ENCODE measurements at places on chromosomes 2 and 18.

DNA sequence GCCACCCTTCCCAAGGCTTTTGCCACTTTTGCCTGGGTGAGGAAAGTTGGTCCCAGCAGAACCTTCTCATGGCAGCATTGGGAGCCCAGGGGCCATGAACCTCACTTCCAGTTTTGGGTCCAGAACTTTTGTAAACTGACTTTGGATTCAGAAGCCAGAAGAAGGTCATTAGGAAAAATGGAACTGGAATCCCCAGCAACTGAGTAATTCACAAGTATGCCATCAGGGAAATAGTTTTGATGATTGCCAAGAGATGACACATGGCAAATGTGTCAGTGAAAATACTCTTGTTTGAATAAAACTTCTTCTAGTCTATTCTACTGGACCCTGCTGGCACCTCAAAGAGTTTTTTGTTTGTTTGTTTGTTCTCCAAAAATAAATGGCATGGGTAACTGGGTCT is 203.7 kb downstream of the SETBP1 start:
- DNase-seq = no peak

- DNase-seq = no peak
Measured at GRCh38 chr2:142536966-142537365, 340.5 kb upstream of the KYNU start.

- no peak for DNase-seq
Measured at GRCh38 chr2:193810533-193810932, 1615.8 kb upstream of the TMEFF2 start.

DNA sequence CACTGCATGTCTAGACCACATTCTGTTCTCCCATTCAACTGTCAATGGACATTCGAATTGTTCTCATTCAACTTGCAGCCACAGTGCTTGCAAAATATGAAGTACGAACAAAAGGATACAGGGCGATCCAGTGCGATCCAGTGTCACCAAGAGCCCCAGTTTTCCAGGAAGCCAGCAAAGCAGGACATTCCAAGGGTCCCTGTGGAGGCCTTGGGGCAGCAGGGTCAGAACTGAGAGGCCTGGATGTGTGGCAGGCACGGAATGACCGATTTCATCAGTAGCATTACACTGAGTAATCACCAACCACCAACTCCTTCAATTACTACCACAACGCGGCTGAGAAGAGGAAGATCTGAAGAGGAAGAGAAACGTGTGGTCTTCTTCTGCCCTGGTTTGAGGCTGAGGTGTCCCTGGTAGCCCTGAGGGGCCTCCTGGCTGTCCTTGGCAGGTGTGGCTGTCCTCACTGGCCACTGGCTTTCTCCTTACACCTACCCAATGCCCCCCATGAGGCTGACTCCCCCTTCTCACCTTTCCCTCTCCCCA is 172.7 kb upstream of the FHL2 start:
- no peak for DNase-seq

- DNase-seq = no peak
Measured at GRCh38 chr18:43744960-43745745, 467.9 kb upstream of the SYT4 start.

- DNase-seq = no peak
Measured at GRCh38 chr2:72991980-72992733, 74.8 kb downstream of the EMX1 start.

GRCh38 chr2:183868707-183869106 is 729.6 kb upstream of the ZNF804A start:
- DNase-seq = no peak

GRCh38 chr2:128269063-128269989 is 49.3 kb downstream of the HS6ST1 start:
- DNase-seq = no peak

DNA sequence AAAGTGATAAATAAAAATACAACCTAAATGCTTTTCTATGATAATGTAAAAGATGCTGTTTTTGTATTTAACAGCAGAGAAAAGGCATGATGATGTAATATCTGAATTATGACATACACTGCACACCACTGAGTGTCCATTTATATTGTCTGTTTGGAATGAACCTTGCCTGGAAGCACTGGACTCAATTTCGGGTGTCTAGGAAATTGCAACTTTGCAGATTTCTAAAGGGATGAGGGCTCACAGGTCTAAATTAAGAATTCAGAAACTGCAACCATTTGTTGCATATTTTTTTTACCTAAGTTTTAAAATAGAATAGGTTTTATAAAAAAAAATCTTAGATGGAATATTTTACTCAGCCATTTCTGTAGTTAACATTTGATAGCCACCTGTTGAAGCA is 131.1 kb upstream of the EPC2 start:
- DNase-seq = no peak

DNA sequence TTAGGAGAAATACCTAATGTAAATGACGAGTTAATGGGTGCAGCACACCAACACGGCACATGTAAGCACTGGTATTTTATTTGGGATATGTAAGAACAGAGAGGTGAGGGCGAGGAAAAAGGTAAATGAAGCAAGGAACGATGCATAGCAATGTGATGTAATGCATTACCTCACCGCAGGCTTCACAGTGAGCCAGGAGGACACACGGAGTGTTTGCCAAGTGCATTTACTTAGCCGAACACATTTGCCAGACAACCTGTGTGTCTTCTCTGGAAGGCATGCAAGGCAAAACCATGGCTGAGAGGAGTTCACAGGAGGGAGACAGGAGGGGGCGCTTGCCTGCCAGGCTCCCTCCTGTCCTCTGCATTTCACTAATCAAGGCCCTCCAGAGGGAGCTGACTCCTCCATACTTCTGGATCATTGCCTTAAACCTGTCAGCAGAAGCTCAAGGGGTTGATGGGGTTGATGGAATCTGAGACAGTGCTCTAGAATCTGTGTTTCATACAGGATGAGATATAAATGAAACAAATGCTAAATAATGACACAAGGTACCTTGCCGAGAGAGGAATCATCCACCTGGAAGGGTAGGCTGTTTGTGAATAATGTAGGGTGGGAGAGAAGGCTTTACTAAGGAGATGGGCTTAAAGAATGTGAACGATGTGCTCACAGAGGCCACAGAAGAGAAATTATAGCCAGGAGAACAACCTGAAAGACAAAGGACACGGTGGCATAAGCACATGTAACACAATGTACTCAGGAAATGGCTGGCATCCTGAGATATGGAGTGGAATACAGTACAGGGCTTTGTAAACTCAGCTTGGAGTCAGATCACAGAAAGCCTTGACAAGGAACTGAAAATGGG is 9.1 kb upstream of the TPRKB start:
- no peak for DNase-seq

GRCh38 chr2:240369801-240370585 is 65.5 kb upstream of the GPC1 start:
- DNase-seq = no peak

- no peak for DNase-seq
Measured at GRCh38 chr18:42549596-42549995, 565.9 kb downstream of the RIT2 start.

DNA sequence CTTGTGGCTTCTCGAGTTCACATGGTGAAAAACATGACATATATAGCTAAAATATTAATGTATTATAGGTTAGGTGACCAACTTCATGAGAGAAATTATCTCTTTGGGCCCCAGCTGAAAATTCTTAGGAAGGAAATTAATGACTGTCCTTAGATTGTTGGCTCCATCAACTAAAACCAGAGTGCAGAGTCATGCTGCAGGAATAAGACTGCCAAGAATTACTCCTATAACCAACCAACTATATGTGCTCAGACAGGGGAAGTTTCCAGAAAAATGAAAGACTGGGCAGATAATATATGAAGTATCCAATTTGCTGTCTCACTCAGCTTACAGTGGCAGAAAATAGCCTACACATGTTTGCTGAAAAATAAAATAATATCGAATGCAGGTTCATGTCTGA is 71.0 kb upstream of the TMEFF2 start:
- no peak for DNase-seq

DNA sequence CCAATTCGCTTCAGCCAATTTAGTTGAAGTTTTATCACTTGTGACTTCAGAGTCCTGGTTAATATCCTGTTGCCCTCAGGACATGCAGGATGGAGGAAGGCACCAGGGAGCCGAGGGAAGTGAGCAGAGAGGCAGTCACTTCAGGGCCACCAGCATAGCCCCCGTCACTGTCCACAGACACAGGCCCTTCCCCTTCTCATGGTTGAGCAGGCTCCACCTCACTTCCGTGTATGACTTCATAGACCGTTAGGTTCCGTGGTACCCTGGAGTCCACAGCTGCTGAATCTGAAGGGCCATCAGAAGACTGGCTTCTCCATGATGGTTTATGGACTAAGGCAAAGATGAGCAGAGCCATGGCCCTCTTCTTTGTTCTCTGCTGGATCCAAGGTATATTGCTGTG is at the start of gene C2orf92:
C2orf92 (plus strand) TSS at position 266 of the 400 bp plus-strand sequence; CDS start at position 342, 76 bp downstream.
- no peak for DNase-seq

- DNase-seq = no peak
Measured at GRCh38 chr2:163774862-163775261, 39.1 kb upstream of the FIGN start.

DNA sequence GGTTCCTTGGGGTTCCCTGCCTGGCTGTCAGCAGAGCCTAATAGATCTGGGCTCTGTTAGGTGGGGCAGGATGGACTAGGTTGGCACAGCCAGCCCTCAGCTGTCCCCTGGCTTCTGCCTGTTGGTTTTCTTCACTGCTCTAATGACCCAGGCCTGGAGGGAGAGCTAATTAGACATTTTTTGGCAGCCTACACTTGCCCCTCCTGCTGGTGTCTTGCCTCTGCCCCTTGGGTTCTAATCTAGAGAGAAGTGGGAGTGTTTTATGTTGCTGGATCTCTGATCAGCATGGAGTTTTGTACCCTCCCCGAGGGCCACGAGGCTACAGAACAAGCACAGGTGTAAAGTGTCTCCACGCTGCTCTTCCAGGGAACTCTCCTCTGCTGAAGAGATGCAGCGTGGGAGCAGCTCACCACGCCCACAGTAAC is 199.4 kb upstream of the RASGRP3 start:
- DNase-seq = no peak

DNA sequence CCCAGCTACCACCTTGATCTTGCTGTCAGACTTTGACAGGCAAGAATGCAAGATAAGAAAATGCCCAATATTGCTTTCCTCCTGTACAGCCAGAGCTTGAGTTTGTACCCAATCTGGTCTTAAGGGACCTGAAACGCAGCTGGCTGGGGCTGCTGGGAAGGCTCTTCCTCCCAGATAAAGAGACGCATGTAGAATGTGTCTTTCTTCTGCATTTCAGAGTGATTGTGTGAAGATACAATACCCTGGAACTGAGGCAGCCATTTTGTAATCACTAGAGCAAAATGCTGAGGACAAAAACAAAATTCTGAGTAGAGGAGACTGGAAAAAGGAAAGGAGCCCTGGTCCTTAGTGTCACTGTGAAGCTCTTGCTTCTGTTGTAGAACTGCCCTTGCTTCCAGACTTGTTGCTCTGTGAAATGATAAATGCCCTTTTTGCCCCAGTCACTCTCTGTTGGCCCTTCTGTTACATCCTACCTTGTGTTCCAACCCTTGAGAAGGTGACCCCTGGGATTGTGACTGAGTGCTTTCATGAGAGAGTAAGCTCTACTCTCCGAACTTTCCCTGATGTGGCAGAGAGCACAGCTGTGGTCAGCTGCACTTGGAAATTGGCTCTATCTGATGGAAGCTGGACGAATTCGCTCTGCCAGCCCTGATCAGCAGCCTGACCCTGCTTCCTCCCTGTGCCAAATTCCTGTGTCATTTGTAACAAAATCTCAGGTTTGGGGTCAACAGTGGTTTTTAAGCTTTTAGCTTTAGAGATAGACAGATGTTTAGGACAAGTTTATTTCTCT is 137.4 kb upstream of the RBMS1 start:
- DNase-seq = no peak

GRCh38 chr18:5052491-5052890 is 144.6 kb downstream of the AKAIN1 start:
- peak; percentile 7 for DNase-seq

DNA sequence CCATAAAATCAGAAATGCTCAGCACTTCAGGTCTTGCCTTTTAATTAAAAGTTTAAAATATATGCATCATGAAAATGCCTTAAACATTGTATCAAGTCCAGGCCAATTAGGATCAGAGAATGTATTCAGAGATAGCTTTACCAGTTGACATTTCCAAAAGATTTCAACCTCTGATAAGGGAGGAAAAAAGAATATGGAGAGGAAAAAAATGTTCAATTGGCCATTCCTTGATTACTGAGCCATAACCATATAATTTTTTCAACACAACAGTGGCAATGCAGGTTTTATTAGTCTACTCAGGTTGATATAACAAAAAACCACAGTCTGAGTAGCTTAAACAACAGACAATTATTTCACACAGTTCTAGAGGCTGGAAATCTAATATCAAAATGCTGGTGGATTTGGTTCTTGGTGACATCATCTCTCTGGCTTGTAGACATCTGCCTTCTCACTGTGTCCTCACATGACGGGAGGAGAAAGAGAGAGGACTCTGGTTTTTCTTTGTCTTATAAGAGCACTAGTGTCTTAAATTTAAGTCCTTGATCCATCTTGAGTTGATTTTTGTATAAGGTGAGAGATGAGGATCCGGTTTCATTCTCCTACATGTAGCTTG is 111.9 kb downstream of the IRS1 start:
- DNase-seq = peak; percentile 28

DNA sequence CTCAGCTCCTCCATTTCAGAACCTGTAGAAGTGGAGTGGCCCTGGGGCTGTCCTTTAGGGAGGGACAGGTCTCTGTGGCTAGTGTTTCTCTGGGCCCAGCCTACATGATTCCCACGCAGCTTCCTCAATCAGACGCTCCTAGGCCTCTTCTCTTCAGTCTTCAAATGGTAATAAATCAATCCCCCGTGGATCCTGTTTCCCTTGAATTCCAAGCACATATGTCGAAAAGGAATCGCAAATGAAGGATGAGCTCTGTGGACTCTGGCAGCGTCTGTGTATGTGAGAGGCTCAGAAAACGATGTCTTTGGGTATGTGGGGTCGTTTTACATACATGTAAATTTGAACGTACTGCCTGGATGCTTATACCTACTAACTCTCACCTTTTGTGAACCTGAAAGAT is 98.5 kb upstream of the ST8SIA3 start:
- DNase-seq = no peak

GRCh38 chr18:62996566-62996965 is 281.2 kb downstream of the PHLPP1 start:
- DNase-seq = no peak

- no peak for DNase-seq
Measured at GRCh38 chr2:207813942-207814341, 44.2 kb upstream of the FZD5 start.

DNA sequence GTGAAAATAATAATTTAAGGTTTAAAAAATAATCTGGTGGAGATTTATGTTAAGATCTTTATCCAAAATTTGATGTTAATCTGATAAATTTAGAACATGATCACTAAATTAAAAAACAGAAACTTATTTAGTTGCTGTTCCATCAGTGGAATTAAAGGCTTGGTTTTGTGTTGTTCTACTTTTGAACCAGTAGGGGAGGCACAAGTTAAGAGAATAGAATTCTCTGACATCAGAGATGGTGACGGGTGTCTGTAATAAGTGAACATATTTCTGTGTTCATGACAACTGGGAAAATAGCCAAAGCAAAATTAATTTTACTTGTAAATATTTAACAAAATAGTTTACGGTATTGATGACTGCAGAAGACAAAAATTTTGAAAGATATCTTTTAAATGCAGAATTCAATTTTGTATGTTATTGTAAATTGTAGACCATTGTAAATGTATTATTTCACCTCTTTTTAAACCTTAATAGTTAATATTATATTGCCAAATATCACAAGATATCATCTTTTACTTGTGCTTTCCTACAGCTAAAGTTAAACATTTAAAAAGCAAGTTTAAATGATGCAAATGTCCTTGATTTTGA is 106.0 kb downstream of the UBR3 start:
- DNase-seq = no peak

- DNase-seq = peak; percentile 46
Measured at GRCh38 chr2:162333968-162334367, 10.0 kb upstream of the GCA start.

- no peak for DNase-seq
Measured at GRCh38 chr2:85523903-85524335, 15.0 kb upstream of the MAT2A start.

All from NCI-H524 (cell line).